ENCODE measurements at places on chromosomes 5 and 9.

DNA sequence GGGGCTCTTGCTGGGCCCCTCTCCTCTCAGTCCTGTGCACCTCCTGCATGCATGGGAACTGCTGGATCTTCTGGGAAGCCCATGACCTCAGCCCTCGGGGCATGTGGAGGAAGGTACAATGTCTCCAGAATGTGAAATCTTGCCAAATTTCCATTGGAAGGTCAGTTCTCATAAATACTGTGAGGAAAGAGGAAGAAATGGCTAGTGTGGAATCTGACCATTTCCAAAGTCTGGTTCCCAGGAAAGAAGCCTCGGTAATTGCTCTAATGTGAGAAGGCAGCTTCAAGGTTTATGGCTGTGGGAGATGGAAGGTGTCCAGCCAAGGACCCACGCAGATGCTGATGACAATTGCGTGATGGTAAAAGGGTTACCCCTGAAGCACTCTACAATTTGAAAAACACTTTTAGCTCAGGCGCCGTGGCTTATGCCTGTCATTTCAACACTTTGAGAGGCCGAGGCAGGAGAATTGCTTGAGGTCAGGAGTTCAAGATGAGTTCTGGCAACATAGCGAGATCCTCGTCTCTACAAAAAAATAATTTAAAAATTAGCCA, 8.1 kb upstream of the IL17B start:
- H3K36me3 ChIP-seq, result no peaks in the 10 kb centered on the region
- H3K27ac ChIP-seq, result no peak overlapping the region
- H3K4me1 ChIP-seq, result no peaks in the 10 kb centered on the region
- DNase-seq, result peak; percentile 55
- H3K27me3 ChIP-seq, result no peaks in the 10 kb centered on the region
- no peak overlapping the region for H3K4me3 ChIP-seq

GRCh38 chr9:32454280-32454679, 69.8 kb downstream of the ACO1 start:
- no peak overlapping the region for H3K27ac ChIP-seq
- H3K4me1 ChIP-seq, result no peaks in the 10 kb centered on the region
- no peak for DNase-seq
- H3K27me3 ChIP-seq, result no peaks in the 10 kb centered on the region
- peaks cover 18% of the 10 kb centered on the region for H3K36me3 ChIP-seq
- H3K4me3 ChIP-seq, result no peak overlapping the region

DNA sequence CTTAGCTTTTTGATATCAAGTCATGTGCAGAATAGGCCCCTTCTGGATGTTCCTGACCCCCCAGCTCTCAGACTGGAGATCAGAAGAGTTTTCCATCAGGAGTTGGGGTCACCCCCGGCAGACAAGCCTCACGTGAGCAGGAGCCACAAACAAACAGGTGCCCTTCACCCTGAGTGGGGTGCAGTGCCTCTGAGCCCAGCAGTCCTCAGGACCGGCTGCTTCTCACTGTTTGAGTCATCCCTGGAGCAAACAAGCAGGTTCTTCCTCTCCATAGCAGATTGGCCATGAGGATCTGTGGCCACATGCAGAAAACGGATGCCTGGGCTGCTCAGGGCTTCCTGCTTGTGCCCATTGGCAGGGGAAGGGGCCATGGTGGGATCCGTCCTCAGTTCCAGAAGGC, 47.0 kb downstream of the LRSAM1 start:
- no peaks in the 10 kb centered on the region for H3K27me3 ChIP-seq
- DNase-seq, result peak; percentile 37
- no peak overlapping the region for H3K27ac ChIP-seq
- no peaks in the 10 kb centered on the region for H3K4me1 ChIP-seq
- no peaks in the 10 kb centered on the region for H3K36me3 ChIP-seq

GRCh38 chr9:138038244-138038671, 160.7 kb downstream of the CACNA1B start:
- H3K4me3 ChIP-seq, result no peak overlapping the region
- no peaks in the 10 kb centered on the region for H3K36me3 ChIP-seq
- H3K27ac ChIP-seq, result no peak overlapping the region
- H3K4me1 ChIP-seq, result no peaks in the 10 kb centered on the region
- no peak for DNase-seq
- peaks cover 35% of the 10 kb centered on the region for H3K27me3 ChIP-seq

GRCh38 chr5:13566871-13567339, 377.6 kb downstream of the DNAH5 start:
- no peaks in the 10 kb centered on the region for H3K4me1 ChIP-seq
- H3K36me3 ChIP-seq, result no peaks in the 10 kb centered on the region
- H3K27ac ChIP-seq, result no peak overlapping the region
- H3K4me3 ChIP-seq, result no peak overlapping the region

GRCh38 chr5:149174847-149175234, 33.5 kb downstream of the ABLIM3 start:
- no peak overlapping the region for H3K4me3 ChIP-seq
- no peak overlapping the region for H3K27ac ChIP-seq
- no peak for DNase-seq
- no peaks in the 10 kb centered on the region for H3K36me3 ChIP-seq

DNA sequence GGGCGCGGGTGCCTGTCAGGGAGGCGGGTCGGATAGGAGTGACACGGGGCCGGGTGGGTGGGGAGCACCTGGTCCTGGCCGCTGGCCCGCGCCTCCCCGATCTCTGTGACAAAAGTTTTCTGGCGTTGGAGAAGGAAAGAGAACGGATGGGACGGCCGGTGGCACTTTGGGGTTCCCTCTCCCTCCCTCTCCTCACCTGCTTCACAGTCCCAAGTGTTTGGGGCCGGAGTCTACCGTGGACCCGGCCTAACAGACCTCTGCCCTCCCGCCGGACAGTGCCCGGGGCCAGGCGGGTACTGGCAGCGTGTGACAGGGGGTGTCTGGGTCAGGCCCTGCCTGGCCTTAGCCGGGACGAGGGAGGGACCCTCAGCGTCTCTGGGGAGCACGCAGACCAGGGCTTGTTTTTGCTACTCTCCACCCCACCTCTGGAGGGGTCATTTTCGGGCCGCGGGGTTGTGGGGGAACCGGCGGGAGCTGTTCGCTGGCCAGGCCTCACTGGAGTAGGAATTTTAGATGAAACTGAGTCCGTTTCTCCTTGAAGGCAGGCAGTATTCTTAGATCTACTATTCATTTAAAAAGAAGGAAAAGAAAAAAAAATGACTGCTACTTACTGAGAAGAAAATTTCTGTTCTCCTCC, 1.7 kb downstream of the PRDM6 start:
- peaks cover 78% of the 10 kb centered on the region for H3K27me3 ChIP-seq
- no peak for DNase-seq
- peaks cover 6% of the 10 kb centered on the region for H3K36me3 ChIP-seq
- H3K27ac ChIP-seq, result no peak overlapping the region
- peaks cover 5% of the 10 kb centered on the region for H3K4me1 ChIP-seq

- peaks cover 5% of the 10 kb centered on the region for H3K27me3 ChIP-seq
- no peak overlapping the region for H3K27ac ChIP-seq
- H3K4me1 ChIP-seq, result no peaks in the 10 kb centered on the region
- H3K36me3 ChIP-seq, result peaks cover 4% of the 10 kb centered on the region
- DNase-seq, result no peak
- no peak overlapping the region for H3K4me3 ChIP-seq
Observed at GRCh38 chr9:14451949-14452348, 138.0 kb upstream of the NFIB start.

DNA sequence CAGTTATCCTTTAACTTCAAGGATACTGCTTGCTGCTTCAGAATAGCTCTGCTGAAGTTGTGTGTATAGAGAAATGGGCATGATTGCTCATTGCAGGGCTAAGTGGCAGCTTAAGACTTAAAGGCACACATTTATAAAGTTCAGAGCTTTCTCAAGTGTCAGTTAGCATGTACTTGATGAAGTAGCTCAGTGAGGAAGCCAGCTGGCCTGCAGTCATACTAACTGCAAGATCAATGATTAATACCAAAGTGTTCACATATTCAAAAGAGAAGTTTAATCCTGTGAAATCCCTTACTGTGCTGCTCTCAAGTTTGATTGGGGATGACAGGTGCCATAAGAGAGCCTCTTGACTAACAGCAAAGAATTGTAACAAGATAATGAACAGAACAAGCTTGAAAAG, 483.4 kb upstream of the NUDT12 start:
- H3K27me3 ChIP-seq, result no peaks in the 10 kb centered on the region
- H3K27ac ChIP-seq, result no peak overlapping the region
- no peaks in the 10 kb centered on the region for H3K4me1 ChIP-seq
- no peaks in the 10 kb centered on the region for H3K36me3 ChIP-seq
- no peak for DNase-seq

DNA sequence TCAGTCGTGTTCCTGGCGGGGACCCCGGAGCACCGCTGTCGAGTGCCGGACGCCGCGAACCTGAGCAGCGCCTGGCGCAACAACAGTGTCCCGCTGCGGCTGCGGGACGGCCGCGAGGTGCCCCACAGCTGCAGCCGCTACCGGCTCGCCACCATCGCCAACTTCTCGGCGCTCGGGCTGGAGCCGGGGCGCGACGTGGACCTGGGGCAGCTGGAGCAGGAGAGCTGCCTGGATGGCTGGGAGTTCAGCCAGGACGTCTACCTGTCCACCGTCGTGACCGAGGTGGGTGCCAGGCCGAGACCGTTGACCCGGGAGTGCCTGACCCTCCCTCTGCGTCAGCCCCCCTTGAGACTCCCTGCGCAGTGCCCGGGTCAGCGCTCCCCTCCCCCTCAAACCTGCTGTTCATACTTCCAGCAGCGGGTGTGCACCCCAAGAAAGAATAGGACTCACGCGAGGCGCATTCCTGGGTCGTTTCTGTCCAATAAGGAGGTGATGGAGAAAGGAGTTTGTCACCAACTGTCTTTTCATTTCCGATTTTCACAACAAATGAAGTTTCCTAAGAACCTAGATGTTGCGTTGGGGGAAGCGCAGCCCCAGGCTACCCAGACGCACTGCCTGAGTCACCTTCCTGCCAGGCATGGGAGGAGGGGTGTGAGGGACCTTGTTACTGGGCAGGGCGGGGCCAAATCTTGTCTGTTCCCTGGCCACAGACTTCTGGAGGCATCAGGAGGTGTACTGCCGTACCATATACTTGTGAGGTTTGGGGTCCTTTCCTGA, 722 bp downstream of the SLC22A4 start:
- H3K4me1 ChIP-seq, result peaks cover 30% of the 10 kb centered on the region
- peak; percentile 91 for DNase-seq
- H3K27ac ChIP-seq, result peak overlapping the region; percentile 86
- H3K27me3 ChIP-seq, result peaks cover 21% of the 10 kb centered on the region
- no peaks in the 10 kb centered on the region for H3K36me3 ChIP-seq

DNA sequence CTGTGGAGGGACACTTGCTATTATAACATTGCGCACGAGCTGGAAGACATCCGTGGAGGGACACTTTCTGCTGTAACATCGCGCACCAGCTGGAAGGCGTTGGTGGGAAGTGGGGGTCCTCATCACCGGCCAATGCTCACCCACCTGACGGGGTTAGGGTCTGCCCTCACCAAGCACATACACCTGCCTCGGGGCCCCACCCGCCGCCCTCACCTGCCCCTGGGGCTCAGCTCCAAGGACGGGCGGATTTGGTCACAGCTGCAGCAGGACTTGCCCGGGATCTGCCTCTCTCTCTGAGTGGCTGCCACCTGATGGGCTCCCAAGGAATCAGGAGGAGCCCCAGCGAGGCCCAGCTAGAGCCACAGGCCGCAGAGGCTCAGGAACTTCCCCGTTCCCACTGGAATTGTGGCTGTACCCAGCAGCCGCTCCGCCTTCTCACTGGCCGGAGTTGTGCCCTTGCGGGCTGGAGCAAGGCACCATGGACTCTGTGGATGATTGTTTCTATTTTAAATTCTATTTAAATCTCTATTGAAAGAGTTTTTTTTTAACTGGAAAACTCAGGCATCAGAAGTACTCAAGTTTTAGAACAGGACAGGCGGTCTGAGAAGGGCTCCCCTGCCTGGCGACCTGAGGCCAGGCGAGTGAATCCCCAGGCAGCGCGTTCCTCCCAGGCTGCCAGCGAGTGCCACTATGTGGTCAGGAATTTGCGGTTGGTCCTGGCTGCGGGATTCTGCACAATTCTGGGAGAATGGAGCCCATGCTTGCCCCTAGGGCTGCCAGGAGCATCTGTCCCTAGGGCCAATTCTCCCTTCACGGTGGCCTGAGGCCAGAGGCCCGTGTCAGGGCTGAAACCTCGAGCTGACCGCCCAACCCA, 38.9 kb upstream of the SLC6A3 start:
- H3K36me3 ChIP-seq, result no peaks in the 10 kb centered on the region
- H3K4me3 ChIP-seq, result no peak overlapping the region
- H3K27me3 ChIP-seq, result no peaks in the 10 kb centered on the region
- no peak for DNase-seq
- H3K4me1 ChIP-seq, result peaks cover 17% of the 10 kb centered on the region

DNA sequence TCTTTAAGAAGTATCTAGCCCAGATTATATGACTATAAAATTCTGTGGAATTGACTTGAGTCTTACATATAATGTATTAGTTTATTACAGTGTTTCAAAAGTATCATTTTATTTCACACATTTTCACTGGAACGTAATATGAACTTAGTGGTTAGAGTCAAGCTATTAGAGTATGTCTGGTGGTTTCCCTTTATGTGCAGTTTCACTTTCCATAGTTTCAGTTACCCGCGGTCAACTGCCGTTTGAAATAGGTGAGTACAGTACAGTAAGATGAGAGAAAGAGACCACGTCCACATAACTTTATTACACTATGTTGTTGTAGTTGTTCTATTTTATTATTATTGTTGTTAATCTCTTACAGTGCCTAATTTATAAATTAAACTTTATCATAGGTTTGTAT, 50.5 kb downstream of the COMMD10 start:
- no peaks in the 10 kb centered on the region for H3K36me3 ChIP-seq
- no peaks in the 10 kb centered on the region for H3K27me3 ChIP-seq
- no peak overlapping the region for H3K4me3 ChIP-seq
- DNase-seq, result no peak

DNA sequence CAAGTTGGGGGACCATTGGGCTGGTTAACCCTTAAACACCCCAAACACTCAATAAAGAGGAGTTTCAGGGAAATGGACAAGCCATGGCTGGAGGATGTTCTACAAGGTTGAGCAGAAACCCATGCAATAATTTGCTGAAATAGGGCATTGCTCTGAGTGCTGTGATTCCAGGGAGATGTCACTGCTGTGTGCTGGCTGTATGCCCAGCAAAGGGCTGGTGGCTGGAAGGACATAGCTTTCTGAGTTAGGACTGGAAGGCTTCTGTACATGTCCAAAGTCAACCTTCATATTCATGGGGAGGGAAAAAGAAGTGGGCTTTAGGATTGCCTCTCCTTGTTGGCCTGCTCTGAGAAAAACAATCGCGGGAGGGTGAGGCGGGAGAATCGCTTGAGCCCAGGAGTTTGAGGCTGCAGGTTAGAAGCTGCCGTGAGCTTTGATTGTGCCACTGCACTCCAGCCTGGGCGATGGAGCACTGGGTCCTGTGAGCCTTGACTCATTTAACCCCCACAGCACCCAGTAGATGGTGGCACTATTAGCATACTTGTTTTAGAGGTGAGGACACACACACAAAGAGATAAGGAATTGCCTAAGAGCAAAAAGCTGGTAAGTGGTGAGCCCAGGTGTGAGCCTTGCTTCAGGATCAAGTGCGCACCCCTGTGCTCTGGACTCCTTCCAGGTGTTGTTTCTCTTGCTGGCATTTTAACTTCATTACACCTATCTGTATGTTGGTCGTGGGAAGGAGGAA, 20.4 kb downstream of the IL12B start:
- no peaks in the 10 kb centered on the region for H3K36me3 ChIP-seq
- H3K4me3 ChIP-seq, result no peak overlapping the region
- peaks cover 5% of the 10 kb centered on the region for H3K4me1 ChIP-seq
- H3K27ac ChIP-seq, result no peak overlapping the region
- DNase-seq, result no peak
- peaks cover 36% of the 10 kb centered on the region for H3K27me3 ChIP-seq

Data from natural killer cell treated with Interleukin-12 subunit alpha and Interleukin-12 subunit beta and Interleukin-15 and Interleukin-18, amount 100 ng/mL, for 72 hours (primary cell).